ENCODE measurements at places on chromosomes 5 and 9. TPM values are rescaled to one million over a fixed set of nuclear protein-coding genes. Genes with fewer than 3 reads are reported as not detected.

- DNase-seq, result no peak
Observed at GRCh38 chr5:135186662-135187522, 152.9 kb upstream of the PITX1 start.

DNA sequence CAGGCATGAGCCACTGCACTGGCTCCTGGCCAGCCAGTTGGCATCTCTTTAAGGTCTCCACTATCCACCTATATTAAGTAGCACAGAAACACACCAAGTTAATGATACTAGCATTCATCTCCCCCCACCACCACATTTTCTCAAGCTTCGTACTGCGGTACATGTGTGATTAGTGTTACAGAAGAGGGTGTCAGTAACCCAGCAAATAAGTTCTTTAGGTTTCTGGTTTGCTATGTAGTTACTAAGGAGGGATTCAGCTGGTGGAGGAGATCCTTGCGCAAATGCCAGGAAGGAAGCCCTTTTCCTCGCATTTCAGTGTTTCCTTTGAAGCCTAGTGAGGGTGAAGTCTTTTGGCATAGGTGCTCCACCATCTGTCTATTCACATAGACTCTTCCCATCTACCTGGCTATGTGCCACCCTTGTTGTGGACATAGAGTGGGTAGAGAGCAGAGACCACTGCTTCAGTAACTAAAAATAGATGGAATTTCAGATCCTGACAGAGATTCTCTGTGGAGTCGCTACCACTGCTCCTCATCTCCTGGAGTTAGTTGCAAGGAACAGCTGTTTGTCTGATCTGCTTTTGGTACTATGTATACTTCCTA is 16.7 kb downstream of the UBE2D2 start:
- DNase-seq, result no peak

DNA sequence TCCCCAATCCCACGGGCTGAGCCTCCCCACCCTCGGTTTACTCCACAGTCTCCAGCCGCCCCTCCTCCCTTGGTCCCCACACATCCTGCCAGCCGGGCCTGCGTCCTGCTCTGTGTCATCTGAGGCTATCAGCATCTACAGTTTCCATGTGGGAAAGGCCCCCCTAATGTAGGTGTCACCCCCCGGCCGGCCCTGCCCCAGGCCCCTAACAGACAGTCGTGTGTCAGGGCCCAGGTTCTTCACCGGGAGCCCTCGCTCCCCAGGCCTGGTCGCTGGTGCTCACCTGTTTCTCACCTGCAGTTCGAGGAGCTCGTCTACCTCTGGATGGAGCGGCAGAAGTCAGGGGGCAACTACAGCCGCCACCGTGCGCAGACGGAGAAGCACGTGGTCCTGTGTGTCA is 62.7 kb downstream of the KCNT1 start:
- DNase-seq, result no peak

The ADAMTS2 gene
- 0.02 TPM for polyA plus RNA-seq

The RNF208 gene
- not detected for polyA plus RNA-seq

DNA sequence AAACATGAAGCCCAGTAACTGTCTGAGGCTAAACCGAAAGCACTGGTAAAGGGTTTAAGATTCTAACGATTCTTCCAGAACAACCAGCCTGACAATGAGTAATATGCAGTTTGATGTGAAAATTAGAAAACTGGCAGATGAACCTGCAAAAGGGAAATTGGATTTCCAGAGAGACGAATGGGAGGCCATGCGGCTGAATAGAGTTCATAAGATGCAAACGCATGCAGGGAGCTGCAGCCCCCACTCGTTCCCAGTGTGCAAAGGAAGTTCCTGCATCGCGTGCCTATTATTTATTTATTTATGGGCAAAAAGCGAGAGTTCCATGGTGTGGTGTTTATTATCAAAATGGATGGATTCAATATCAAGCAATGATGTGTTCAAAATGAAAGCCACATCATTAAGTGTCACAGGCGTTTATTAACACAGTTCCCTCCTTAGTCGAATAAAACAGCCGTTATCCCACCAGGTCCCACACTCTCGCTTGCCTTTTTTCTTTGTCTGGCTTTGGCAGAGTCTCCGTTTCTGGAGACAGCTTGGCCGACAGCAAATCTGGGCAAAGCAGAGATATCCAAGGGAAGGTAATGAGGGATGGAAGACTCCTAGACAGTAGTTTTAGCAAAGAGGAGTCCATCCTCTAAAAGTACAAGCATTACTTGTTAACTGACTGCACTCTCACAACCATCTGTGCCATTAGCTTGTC is 451.4 kb downstream of the KDM4C start:
- DNase-seq, result no peak

DNA sequence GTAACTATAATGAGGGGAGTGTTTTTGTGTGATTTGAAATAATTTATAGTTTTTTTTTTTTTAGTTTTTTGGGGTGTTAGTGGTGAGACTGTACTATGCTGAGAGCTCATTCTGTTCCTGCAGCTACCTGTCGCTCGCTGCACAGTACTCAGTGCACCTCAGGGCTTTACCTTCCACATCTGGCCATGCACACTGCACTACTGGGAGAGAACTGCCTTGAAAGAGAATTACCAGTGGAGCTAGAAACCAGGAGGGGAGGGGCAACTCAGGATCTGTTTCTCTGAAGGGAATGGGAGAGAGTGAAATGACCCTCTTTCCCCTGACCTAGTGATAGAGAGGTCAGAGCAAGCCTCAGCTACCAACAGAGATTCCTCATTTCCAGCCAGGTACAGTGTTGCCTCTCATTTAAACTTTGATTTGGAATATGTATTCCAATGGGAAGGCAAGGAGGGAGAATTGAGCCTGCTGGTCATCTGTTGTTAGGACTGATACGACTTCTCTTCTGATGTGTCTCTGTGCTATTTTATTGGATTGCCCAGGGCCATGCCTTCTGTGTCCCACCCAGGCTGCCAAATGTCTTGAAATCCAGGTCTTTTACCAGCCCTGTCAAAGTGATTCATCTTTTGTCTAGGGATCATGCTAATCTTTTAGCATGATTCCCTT is 8.9 kb downstream of the ATG10 start:
- DNase-seq, result no peak

GRCh38 chr5:99936911-99937310 is 598.3 kb upstream of the FAM174A start:
- no peak for DNase-seq

The PCDHB4 gene
- polyA plus RNA-seq, result not detected

DNA sequence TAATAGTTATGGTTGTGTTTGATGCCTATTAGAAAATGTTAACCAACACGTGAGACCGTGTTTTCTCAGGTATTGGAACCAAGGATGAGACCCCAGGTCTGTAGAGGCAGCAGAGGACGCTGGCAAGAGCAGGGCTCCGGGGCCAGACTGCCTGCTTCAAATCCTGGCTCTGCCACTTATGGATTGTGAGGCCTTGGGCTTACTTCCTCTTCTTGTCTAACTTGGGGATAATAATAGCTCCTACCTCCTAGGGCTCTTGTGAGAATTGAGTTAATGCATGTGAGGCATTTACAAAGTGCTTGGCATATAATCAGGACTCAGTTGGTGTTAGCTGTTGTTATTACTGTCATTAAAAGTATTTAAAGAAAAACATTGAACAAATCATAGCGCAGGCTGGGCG is 85.5 kb upstream of the PITX1 start:
- no peak for DNase-seq

GRCh38 chr5:149765932-149766331 is 35.8 kb downstream of the PPARGC1B start:
- no peak for DNase-seq

GRCh38 chr5:172004824-172005237 is 1.6 kb downstream of the FBXW11 start:
- DNase-seq, result peak; percentile 8

The PPP2R2B gene
- 0.63 TPM for polyA plus RNA-seq

- DNase-seq, result no peak
Observed at GRCh38 chr9:133715295-133715865, 22.8 kb downstream of the SARDH start.

GRCh38 chr5:12016159-12016746 is 112.0 kb upstream of the CTNND2 start:
- DNase-seq, result no peak

DNA sequence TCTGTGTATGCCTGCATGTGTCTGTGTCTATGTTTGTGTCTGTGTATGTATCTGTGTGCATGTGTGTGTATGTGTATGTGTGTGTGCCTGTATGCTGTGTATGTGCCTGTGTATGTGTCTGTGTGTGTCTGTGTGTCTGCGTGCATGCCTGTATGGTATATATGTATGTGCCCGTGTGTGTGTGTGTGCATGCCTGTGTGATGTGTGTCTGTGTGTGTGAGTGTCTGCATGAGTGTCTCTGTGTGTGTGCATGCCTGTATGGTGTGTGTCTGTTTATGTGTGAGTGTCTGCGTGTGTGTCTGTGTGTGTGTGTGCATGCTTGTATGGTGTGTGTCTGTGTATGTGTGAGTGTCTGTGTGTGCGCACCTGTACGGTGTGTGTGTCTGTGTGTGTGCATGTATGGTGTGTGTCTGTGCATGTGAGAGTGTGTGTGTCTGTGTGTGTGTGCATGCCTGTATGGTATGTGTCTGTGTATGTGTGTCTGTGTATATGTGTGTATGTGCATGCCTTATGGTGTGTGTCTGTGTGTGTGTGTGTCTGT is 137.1 kb upstream of the IRX2 start:
- DNase-seq, result no peak

- DNase-seq, result no peak
Observed at GRCh38 chr9:83920469-83920926, 734 bp downstream of the KIF27 start.

GRCh38 chr5:179759581-179760551 is 27.2 kb downstream of the MAML1 start:
- DNase-seq, result no peak

The GNA14 gene
- polyA plus RNA-seq, result not detected

DNA sequence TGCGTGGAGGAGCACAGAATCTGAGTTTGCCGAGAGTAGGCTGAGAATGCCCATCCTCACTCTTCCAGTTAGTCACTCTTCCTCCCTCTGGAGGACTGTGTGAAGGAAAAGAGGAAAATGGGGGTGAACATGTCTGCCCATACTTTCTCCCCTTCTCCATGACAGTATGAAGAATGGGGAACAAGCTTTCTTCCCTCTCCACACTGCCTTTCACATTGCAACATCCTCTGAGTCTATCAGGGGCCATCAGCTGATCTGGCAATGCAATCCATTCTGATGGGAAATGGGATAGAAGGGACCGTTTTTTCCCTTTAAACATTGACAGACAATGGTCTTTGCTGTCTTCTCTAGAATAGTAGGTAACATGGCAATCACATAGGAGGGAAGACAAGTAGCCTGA is 56.8 kb downstream of the UGCG start:
- no peak for DNase-seq

GRCh38 chr9:113548221-113549041 is 84.9 kb downstream of the RGS3 start:
- no peak for DNase-seq

DNA sequence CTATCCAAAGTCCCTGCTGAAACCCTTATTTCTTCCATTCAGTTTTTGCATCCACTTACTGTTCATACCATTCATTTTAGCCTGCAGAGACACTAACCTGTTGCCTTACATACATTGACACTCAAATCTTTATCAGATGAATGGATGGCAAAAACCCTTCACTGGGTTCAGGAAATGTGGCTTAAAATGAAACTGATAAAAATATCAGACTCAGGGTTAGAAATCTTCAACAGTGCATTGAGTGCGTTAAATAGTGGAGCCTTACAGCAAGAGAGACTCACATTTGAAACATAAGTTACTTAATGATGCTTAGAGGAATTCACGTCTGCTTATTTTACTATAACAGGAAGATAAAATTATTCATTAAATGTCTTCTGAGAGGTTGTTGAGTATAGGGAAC is 28.0 kb upstream of the BNC2 start:
- DNase-seq, result no peak

The EDIL3 gene
- not detected for polyA plus RNA-seq

DNA sequence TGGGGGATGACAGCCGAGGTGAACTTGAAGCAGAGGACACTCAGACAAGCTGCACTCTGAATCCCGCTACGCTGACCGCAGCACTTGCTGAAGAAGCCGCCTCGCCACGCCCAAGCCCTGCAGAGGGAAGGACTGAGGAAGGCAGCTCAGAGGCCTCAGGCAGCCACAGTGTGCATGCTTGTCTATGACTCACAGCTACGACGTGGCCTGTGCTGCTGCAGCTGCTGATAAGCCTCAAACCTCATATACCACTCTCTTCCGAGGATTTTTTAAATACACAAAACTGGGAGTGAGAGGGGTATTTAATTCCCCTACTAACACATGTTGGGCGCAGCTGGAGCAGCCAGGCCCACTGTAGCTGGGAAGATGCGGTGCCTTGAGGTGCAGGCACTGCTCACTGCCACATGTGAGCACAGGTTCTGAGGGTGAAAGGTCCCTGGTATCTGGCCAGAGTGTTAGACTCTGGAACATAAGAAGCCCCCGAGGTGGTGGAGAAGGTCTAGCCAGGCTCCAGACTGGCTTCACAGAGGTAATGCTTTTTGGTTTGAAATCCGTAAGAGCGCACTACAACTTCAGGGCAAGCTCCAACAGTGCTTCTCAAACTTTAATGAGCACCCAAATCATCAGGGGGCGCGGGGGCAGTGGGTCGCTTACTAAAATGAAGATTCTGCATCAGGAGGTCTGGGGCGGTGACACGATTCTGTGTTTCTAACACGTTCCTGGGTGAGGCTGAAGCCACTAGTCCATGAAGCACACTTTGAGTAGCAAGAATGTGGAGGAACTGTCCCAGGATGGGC is 196.8 kb downstream of the AUH start:
- DNase-seq, result peak; percentile 25
